Body of pancreas (tissue), 4 donors: ENCODE measurements at places on chromosomes 6 and 20.

- no peak overlapping the region for H3K27ac ChIP-seq
- no peaks in the 10 kb centered on the region for H3K36me3 ChIP-seq
- no peaks in the 10 kb centered on the region for H3K27me3 ChIP-seq
- no peaks in the 10 kb centered on the region for H3K4me1 ChIP-seq
Measured at GRCh38 chr20:16922834-16923233, 174.7 kb downstream of the OTOR start.

GRCh38 chr6:15389084-15389764 is 143.4 kb downstream of the JARID2 start:
- H3K36me3 ChIP-seq = no peaks in the 10 kb centered on the region
- no peak overlapping the region for H3K27ac ChIP-seq
- peaks cover 28% of the 10 kb centered on the region for H3K4me1 ChIP-seq
- H3K27me3 ChIP-seq = no peaks in the 10 kb centered on the region
- no peak for DNase-seq
- H3K4me3 ChIP-seq = no peak overlapping the region

DNA sequence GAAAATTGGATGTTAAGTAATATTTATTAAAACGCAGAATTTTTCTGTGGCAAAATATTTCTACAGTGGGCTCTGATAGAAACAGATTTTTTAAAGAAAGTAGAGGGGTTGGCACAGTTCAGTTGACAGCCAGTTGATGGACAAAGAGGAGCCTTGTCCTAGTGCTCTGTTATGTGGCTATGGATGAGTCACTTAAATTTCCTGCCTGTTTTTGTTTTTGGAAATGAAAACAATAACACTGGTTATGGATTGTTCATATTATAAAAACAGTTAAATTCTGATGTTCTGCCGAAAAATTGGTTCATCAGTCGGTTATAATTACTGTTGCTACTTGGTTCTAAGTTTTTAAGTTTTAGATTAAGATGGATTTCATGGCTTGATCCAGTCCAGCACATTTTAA is 42.8 kb downstream of the MYO6 start:
- H3K27ac ChIP-seq = no peak overlapping the region
- H3K4me1 ChIP-seq = no peaks in the 10 kb centered on the region
- H3K27me3 ChIP-seq = no peaks in the 10 kb centered on the region
- H3K36me3 ChIP-seq = no peaks in the 10 kb centered on the region
- no peak for DNase-seq

GRCh38 chr6:52074155-52074554 is 13.3 kb downstream of the PKHD1 start:
- no peaks in the 10 kb centered on the region for H3K36me3 ChIP-seq
- DNase-seq = no peak
- no peak overlapping the region for H3K4me3 ChIP-seq
- H3K4me1 ChIP-seq = peaks cover 30% of the 10 kb centered on the region
- no peaks in the 10 kb centered on the region for H3K27me3 ChIP-seq
